ENCODE measurements at places on chromosomes 12 and 14. TPM values are rescaled to one million over a fixed set of nuclear protein-coding genes. Genes with fewer than 3 reads are reported as not detected.

DNA sequence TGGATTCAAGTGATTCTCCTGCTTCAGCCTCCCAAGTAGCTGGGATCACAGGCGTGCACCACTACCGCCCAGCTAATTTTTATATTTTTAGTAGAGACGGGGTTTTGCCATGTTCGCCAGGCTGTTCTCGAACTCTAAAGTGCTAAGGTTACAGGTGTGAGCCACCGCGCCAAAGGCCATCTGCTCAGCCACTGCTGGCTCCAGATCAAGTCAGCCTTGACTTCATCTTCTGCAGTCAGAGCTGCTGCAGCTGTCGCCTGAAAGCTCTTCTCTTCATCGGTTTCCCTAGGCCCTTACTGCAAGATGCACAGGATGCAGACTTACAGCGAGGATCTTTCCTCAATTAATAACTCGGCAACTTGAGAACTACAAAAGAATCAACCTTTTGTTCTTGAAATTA is 66.8 kb downstream of the CLIP1 start:
- no peak for DNase-seq

GRCh38 chr12:52740584-52740983 is 36.6 kb downstream of the KRT76 start:
- DNase-seq, result no peak

- DNase-seq, result no peak
These were observed 29.5 kb upstream of the OSBPL8 start for GRCh38 chr12:76588881-76589565.

P3H3 gene
- 58.4 TPM for total RNA-seq

ARHGDIB gene
- not detected for total RNA-seq

DNA sequence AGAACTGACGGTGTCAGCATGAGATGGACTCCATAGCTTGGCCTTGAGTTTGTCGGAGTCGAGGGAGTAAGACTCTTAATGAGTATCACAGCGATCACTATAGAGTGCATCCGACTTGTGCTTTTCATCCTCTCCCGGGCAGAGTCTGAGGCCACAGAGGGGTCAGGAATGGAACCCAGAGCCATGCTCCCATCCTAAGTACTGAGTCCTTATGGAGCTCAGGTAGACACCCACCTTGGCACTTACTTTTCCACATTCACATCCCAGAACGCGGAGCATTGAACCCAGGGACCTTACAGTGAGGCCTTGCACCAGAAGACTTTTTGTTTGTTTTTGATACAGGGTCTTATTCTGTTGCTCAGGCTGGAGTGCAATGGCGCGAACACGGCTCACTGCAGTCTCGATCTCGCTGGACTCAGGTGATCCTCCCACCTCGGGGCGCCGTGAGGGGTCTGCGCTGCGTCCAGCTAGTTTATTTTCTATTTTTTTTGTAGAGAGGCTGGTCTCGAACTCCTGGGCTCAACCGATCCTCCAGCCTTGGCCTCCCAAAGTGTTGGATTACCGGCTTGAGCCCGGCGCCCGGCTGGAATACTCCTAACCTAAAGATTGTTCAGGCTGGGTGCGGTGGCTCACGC is 719 bp upstream of the SRSF9 start:
- DNase-seq, result no peak

DNA sequence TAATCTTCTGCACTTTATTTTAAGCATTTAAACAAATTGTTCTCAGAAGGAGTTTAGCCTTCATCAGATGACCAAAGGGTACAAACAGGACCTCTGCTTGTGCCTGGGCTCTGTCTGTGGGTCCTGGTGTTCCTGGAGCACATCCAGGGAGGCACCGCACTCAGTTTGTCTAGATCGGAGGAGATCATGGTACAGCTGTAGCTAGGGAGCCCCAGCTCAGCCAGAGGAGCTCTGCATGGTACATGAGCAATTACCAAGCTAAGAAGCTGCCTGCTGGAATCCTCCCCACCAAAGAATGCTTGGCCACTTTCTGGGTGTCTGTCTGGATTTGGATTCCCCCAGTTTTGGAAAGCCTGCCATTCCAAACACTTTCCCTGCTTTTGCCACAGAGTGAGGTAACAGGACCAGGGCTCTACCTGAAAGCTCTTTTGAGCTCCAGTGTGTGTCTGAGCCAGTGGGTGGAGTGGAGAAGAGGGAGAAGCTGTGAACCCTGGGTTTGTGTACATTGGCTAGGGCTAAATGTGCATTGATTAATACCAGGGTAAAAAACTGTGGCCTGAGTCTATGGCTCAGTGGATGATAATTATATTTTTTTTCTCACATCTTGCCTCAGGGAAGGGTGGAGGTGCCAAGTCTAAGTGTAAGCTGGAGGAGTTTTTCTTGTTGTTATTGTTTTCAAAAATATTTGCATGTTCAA is 163.7 kb upstream of the IGF1 start:
- no peak for DNase-seq

DNA sequence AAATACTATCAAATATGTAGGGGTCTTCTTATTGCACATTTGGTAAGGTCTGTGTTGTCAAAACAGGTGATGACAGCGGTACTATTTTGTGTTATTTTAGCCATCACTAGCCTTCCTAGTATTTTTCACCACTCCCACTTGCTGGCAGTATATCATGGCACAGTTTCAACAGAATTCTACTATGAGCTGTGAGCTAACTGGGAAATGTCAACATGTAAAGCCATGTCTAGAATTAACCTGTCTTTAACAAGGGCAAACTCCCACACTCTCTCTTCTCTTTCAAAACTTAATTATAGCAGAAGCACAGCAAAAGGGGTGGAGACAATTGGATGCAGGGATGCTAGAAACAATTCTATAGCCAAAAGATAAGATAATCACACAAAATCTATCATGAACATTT is 253.4 kb downstream of the PAX9 start:
- DNase-seq, result no peak

KCNK10 gene
- 2.8 TPM for total RNA-seq

PRB4 gene
- total RNA-seq, result not detected

- DNase-seq, result no peak
These were observed 75.6 kb downstream of the GRIN2B start for GRCh38 chr12:13905794-13906193.

GRCh38 chr12:3097836-3098235 is 20.7 kb downstream of the TSPAN9 start:
- no peak for DNase-seq

C2CD5 gene
- total RNA-seq, result 104 TPM

- no peak for DNase-seq
These were observed 382.3 kb downstream of the PCNX1 start for GRCh38 chr14:71289536-71289935.

CCDC92 gene
- 96.2 TPM for total RNA-seq

DNA sequence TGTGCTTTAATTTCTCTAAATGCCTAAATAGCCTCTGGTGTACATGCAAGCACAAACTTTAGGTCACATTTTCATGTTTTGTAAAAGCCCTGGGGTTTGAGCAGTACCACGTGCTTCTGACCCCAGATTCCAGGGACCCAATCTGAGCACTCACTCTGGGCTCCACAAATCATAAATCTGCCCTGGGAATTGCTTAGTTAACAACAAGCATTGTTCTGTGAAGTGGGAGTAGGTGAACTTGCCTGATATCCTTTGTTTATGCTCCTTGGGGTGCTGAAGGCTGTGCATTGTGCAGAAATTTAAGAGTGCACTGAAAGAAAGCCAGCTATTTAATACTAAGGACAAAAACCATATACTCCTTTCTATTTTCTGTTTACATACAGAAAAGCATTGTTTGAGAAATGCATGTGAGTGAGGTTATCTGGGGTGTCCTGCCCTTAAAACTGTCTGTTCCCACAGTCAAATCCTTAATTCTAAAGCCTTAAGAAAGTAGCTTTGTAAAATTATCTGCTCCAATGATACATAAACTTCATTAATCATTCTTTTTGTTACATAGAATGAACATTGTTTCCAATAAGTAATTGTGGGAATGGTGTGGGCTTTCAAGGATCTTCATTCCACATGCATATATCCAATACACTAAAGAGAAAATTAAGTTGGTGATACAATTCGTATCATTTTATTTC is 258.6 kb upstream of the NPAS3 start:
- no peak for DNase-seq

- no peak for DNase-seq
These were observed 5.9 kb upstream of the SPTB start for GRCh38 chr14:64885559-64885958.

GRCh38 chr12:50082644-50083043 is 2.5 kb upstream of the SMARCD1 start:
- no peak for DNase-seq

DNA sequence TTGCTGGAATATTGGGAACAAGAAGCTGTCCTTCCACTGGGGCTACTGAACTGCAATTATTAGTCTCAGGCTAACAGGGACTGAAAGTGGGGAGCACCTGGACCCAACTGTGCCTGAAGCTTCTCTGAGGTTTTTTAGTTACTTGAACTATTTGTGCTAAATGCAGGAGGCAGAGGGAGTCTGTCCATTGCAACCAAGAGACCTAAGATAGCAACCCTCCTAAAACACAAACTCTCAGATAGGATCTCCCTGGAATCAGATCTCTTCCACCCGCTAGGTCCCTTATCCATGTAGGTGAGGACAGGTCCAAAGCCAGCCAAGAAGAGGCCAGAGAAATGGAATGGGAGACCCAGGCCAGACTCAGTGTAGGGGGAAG is 58.1 kb downstream of the NCOR2 start:
- DNase-seq, result no peak

SLCO1B1 gene
- not detected for total RNA-seq

DNA sequence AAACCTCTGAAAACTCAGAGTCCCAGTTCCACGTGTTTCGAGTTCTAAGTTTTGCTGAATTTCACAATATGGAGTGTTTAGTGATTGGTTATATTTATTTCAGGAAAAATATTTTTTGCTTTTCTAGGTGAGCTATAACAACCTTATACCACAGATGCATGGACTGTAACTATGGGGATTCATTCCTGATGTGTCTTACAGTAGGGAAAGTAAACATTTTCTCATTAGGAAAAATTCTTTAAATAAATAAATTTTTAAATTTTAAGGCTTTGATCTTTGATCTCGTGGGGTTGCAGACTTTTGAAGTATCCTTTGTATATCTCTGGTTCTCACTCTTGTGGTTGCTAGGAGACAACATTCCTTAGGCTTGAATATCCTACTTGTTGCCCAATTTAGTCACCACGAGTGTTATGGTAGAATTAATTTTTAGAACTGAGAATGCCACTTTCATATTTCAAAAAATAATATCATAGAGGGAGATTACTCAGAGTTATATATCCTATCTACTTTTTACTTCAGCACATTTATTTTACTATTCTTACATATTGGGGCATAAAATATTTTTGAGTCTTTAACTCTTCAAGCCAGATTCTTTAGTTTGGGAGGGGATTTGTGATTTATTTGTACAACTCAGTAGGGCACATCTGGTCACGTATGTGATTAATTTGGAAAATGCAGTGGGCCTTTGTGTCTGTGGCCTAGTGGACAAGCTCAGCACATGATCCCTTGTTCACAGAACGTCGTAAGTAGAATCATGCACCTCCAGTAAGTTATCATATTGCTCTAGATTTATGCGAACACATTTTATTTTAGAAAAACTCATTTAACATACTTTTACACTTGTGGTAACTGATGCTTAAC is 224.0 kb downstream of the TTC6 start:
- no peak for DNase-seq

GRCh38 chr14:55850825-55851241 is 267.4 kb upstream of the PELI2 start:
- DNase-seq, result no peak

- DNase-seq, result no peak
These were observed 888 bp downstream of the C1QL4 start for GRCh38 chr12:49335955-49336644.

CARMIL3 gene
- 108 TPM for total RNA-seq

ST8SIA1 gene
- total RNA-seq, result 22.0 TPM

- DNase-seq, result no peak
These were observed 25.6 kb downstream of the NDUFA12 start for GRCh38 chr12:94977766-94978468.

OAS2 gene
- total RNA-seq, result not detected

DNA sequence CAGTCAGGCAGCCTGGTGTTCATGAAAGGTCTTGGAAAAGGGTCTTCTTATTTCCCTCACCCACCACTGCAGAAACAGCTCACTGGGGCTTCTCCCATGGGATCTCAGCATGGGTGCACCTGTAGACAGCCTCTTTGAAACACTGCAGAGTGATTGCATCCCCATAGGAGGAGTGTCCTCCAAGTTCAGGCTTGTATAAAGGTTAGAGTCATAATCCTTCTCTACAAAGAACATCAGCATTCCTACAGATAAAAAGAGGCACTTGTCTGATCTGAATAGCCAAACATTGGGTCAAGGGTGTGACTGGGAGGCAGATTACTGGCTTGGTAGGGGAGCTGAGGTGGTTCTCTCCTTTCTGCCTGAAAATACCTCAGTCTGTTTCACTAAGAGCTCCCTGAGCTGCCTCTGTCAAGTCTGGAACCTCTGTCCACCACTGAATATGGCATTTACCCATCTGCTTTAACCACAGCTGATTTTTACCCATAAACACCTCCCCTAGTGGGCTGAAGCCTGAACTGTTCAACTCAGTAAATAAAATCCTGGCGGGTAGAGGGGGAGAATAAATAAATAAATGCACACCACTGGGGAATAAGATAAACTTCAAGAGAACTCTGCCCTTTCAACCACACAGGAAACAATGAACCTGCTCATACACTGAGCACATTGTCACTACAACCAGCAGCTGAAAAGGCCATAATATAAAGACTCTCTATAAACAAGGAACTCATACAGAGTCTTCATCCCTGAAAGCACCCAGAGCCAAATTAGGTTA is 120.7 kb upstream of the SCAF11 start:
- DNase-seq, result no peak

POTEG gene
- not detected for total RNA-seq

- peak; percentile 70 for DNase-seq
These were observed 3.6 kb upstream of the CLEC4E start for GRCh38 chr12:8544295-8544694.

MUCL1 gene
- total RNA-seq, result not detected

GRCh38 chr12:89884952-89885351 is 176.3 kb upstream of the ATP2B1 start:
- DNase-seq, result no peak

- DNase-seq, result no peak
These were observed 292.7 kb downstream of the LRFN5 start for GRCh38 chr14:41899416-41899815.

DNA sequence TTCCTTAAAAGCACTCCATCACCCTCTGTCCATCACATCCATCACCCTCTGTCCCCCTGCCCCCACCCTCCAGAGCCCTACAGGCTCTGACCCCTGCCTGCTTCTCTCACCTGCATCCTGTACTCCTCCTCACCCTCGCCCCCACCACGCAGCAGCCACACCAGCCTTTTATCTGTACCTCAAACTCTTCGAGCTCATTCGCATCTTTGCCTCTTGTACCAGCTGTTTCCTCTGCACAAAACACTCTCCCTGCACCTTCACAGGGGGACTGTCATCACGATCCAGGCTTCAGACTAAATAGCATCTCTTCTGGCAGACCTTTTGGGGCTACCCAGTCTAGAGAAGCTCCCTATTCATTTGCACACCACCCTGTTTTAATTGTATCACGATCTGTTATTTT is 24.1 kb downstream of the TMEM229B start:
- no peak for DNase-seq

NINJ2 gene
- total RNA-seq, result 0.76 TPM

HOXC13 gene
- total RNA-seq, result not detected

UBC gene
- 966 TPM for total RNA-seq

MANSC4 gene
- total RNA-seq, result not detected

- DNase-seq, result no peak
These were observed 257.8 kb downstream of the DPF3 start for GRCh38 chr14:72636094-72636493.

Measured in glutamatergic neuron (in vitro differentiated cells).